Germinal center (tissue), 1 donor: ENCODE measurements at places on chromosomes 6 and 20.

- DNase-seq = no peak
Observed at GRCh38 chr6:108666656-108667260, 106.0 kb downstream of the FOXO3 start.

DNA sequence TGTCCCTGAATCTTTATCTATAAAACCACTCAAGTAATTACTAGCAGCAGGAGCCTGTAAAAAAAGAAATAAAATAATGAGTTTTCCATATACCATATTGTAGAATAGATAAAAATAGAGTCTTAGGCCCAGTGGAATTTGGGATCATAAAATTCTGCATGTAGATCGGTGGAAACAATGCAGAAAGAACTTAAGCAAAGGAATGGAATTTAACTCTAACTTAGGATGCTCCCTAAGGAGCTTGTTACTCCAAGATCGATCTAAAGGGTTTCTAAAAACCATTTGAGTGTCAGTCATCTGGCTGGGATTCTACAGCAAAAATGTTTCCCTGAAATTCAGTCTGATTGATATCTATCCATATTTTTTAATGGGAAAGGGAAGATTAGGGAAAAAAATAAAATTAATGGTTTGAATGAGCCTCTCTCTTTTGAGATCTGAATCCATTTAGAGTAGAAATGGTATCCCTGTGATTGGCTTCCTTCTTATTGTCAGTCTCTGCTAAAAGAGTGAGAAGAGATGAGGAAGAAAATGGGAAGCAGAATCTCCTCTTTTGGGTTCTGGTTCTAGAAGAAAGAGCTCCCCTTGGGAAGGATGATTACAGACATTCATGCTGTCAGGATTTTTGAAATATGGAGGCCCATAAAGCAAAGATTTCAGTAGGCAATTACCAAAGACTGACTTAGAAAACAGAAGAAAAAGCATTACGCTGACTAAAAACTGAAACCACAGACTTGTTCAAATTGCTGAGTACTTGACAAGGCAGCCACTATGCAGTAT, 564.3 kb upstream of the MARCKS start:
- DNase-seq = no peak

- no peak for DNase-seq
Observed at GRCh38 chr20:58231683-58232082, 3.2 kb upstream of the ANKRD60 start.

DNA sequence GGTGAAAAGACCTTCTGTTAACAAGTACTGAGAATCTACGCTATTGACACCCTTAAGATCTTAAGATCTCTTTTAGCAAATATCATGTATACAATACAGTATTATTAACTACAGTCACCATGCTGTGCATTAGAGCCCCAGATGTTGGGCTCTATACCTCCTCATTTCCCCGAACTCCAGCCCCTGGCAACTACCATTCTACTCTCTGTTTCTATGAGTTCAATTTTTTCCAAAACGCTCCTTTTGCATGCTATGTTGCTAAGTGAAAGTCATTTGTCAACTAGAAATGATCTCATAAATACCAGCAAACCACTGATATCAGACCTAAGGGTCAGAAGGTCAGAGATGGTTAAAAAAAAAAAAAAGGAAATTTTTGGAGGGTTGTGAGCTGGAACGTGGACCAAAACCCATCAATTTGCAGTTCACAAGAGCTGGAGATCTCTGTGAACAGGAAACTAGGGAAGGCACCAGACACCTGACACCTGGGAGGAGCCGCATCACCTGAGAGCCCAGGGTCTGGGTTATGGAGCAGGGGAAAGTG, 122.0 kb upstream of the KCNK16 start:
- DNase-seq = no peak
